HS-5 (cell line): ENCODE measurements at places on chromosomes 1 and 21.

DNA sequence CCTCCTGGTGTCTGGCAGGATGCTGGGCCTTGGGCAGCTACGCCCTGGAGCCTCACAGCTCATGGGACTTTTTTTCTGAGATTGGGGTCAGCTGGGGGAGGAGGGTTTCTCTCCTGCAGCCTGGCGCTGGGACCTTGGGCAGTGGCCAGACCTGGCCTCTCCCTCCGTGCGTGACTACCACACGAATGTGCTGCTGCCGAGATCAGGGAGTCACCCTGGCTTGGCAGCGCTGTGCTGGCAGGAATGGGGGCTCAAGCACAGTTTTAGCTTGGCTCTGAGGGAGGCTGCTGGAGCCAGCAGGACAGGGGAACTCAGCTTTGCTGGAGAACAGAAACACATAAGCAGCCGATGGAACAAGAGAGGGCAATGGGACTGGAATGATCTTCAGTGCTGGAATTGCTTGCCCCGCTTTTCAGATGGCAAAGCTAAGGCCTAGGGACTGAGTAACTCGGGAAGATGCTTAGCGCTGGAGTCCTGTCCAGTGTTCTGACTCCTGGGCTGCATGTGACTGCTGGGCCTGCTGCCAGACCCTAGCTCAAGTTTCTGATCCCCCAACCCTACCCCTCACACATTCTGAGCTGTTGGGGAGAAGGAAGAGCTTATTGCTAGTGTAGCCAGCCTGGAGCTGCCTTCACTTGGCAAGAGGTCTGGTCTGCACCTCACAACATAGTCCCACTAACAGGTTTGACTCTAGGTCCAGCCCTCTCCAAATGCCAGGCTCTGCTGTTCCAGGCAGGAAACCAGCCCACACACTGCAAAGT, 69.9 kb downstream of the NAV1 start:
- no peak for DNase-seq

DNA sequence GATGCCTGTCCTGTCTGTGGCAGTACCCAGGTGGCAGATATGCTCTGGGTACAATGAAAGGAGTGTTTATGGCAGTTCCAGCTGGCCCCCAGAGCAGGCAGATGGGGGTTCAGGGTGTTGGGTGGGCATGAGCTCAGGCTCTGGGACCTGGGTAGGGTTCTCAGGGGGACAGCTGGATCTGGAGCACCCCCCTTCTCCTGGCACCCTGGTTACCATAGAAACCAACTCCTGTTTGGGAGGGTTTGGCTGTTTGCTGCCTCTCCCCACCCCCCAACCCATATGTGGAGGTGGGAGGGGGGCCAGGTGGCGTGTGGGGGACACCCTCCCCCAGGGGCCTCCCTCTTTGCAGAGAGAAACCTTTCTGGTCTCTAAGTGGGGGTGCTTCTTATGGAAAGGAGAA, 7.1 kb downstream of the FOXO6 start:
- DNase-seq, result no peak

DNA sequence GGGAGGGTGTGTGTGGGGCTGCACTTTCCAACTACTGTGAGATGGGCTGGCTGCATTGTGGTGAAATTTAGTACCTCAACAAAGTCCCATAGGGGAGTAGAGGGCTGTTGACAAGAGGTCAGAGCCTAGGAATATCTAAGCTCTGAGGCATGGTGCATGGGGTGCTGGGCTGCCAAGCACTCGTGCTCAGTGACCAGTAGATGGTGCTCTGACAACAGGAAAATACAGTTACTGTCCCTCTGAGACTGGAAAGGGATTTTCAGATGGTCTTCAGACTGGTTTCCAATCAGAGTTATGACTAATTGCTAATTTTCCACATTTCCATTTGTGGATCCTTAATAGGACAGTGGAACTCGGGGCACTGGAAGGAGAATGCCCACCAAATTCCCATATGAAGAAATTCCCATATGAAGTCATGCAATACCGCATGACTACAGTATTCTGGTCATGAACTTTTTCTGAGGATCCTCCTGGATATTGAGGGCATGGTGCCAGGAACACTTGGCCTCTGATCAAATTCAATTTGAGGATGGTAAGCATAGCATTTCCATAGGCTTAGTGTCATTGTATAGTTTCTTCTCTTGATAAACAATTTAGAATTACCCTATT, 4.1 kb upstream of the CACNA1E start:
- DNase-seq, result peak; percentile 25

- peak; percentile 92 for DNase-seq
These were observed 87.4 kb upstream of the C1orf21 start for GRCh38 chr1:184299406-184299790.

GRCh38 chr1:86068271-86068721, 88.3 kb downstream of the COL24A1 start:
- no peak for DNase-seq

- DNase-seq, result no peak
These were observed 38.5 kb downstream of the B3GALT5 start for GRCh38 chr21:39651206-39651605.

- no peak for DNase-seq
These were observed 87.9 kb upstream of the SMYD2 start for GRCh38 chr1:214192825-214193643.

DNA sequence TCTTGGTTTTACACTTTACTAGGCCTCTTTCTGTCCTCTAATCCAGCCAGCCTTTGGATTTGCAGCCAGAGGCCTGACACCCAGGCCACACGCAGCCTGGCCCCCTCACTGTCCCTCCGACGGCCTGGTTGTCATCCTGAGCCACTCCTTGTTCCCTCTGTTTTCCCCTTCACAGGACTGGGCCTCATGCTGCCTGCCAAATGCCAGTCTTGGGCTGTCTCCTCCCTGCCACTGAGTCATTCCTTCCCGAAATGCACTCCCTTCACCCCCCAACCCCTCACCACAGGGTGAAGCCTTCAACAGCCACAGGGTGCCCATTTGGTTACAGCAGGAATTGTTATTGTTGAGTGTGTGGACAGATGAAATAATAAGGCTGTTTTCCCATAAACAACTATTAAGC, 21.3 kb downstream of the ACOT11 start:
- no peak for DNase-seq

- DNase-seq, result no peak
These were observed 44.1 kb downstream of the S100B start for GRCh38 chr21:46560568-46561444.

DNA sequence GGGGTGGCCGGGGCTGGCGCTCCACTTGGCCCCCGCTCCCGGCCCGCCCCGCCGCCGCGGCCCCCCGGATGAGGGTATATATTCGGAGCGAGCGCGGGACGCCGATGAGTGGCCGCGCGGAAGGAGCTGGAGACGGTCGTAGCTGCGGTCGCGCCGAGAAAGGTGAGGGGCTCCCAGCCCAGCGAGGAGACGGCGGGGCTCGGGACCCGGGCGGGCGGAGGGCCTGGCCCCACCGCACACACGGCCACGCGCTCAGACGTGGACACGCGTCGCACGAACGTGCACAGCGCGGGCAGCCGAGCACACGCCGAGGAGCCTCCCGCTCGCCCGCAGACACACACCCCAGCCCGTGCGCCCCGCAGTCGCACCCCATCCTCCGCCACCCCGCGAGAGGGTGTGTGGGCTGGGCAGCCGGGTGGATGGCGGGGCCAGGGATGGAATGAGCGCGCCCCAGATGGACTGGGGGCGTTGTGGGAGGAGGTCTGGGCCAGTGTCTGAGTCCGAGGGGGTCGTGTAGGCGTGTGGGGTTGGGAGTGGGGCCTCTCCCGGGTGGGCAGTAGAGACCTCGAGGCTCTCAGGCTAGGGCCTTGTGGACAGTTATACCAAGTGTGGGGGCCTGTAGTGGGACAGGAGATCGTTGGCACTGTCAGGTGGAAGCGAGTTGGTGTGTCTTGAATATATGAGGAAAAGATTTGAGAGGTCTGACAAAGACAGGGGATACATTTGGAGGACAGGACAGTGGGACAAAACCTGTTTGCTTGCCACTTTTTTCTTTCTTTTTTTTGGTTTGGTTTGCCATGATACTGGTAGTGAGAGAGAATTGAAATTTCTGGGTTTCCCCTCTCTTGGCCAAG, at the start of gene UAP1:
Gene UAP1 (plus strand): TSS at position 107 of the 854 bp plus-strand sequence. CDS start 4,347 bp downstream, outside the sequence.
- no peak for DNase-seq
